ENCODE measurements at places on chromosomes 11 and 22.

DNA sequence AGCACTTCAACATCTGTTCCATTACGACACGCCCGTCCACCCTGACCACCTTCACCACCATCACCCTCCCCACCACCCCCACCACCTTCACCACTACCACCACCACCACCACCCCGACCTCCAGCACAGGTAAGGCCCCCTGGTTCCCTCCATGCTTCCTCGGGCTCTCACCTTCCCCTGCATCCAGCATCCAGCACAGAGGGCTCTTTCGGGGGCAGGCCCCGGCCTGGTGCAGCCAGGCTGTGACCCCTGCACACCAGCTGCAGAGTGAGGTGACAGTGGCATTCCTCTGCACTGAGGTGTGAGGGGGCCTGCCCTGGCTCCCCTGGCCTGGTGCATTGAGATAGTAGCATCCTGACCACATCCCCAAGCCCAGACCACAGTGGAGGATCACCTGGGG, 18.2 kb downstream of the MUC2 start:
- no peak for DNase-seq

DNA sequence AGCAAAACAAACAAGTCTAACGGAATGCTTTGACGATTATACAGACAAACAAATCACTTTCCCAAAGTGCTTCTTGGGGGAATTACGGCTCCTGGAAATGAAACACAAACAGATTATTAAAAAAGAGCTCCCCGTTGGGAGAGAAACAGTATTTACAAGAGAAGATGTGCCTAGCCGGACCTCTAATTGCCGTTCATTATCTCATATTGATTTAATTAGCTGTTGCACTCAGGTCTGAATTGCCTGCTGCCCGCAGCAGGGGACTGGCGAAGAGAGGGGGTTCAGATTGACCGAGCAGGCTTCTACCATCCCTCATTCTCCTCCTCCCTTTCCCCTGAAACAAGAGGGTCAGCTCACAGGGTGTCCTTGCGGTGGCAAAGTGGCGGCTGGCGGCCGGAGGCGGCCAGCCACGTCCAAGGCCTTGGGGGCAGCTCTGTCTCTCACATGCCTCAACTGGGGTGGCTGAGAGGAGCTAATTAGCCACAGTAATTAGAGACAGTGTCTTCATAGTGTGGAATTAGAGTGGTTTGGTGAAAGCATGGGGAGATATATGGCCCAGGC, 295.1 kb downstream of the MIAT start:
- DNase-seq = peak; percentile 44

DNA sequence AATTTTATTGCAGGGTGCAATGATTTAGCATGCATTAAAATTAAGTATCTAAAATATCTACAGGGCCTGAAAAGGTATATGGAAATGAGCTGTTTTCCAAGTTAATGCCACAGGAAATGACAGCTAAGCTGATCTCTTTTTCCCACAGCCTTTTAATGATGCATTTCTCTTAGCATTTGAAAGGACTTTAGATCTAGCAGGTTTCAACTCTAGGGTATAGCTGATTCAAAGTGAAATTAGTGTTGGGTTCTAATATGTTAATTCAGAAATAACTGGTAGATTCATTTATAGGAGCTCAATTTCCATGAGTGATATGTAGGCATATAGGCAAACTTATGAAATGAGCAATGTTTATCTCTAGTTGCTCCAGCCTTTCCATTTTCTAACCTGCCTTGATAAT, 274.2 kb downstream of the CASP12 start:
- DNase-seq = no peak

- DNase-seq = no peak
Measured at GRCh38 chr22:46122511-46122971, 27.8 kb upstream of the PPARA start.
